Lung (tissue), 17 donors: ENCODE measurements at places on chromosomes 2 and 18. TPM values are rescaled to one million over a fixed set of nuclear protein-coding genes. Genes with fewer than 3 reads are reported as not detected.

ELOA2 gene
- polyA plus RNA-seq: not detected

INHBB gene
- polyA plus RNA-seq: 5.4 TPM

PARD3B gene
- 2.4 TPM for polyA plus RNA-seq

DCDC2C gene
- not detected for polyA plus RNA-seq

TLK1 gene
- 11.7 TPM for polyA plus RNA-seq

LIPG gene
- polyA plus RNA-seq: 93.9 TPM

CAPN14 gene
- polyA plus RNA-seq: 0.06 TPM

DSC2 gene
- polyA plus RNA-seq: 7.2 TPM

CPLX4 gene
- 0.01 TPM for polyA plus RNA-seq

SPC25 gene
- 1.8 TPM for polyA plus RNA-seq

GRCh38 chr2:241386519-241386918, 30.4 kb downstream of the FARP2 start:
- DNase-seq: no peak

DNA sequence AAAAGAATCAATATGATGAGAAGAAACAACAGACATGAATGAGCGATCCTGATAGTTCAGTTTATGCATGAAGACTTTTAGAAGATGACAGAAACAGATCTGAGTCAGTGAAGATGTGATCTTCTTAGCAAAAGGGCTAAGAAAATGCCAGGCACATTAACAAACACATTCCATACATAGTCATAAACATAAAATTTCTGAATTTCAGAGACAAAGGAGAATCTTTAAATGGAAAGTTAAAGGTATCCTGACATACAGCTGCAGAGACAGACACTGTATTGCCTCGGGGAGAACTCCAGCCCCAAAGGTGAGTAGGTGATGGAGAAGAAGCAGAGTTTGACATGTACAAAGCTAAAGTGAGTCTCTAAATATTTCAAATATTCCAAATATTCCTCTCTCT, 40.6 kb upstream of the FN1 start:
- no peak for DNase-seq

GRCh38 chr2:238636269-238637073, 209.7 kb downstream of the ASB1 start:
- DNase-seq: no peak

DNA sequence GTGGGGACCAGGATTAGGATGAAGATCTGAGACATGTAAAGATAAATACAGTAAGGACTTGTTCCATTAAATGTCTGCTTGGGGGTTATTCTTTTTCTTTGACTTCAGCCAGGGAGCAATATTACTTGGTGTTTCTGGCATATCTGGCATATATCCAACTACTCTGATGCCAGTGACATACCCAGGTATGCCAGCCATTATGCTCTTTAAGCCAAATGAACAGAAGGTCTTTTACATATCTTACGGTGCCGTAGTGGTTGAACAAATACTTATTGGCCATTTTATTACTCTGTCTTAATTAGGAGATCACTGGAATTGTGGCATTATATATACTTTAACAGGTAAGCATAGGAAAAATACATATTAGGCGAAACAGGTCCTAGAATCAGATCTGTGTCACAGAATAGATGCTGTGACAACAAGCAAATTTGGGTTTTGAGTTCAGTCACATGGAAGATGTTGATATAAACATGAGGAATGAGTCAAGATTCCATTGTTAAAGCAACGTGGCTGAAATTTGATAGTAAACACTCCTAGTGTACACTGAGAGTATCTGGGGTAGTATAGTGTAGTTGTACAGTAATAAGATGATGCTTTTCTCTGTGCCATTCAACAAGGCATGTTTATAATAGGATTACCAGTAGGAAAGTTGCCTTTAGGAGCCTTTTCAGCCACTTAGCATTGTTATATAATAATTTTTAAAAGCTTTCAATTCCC, 62.6 kb downstream of the KCTD18 start:
- no peak for DNase-seq

- DNase-seq: no peak
Measured at GRCh38 chr2:209629597-209629996, 142.0 kb upstream of the UNC80 start.

DNA sequence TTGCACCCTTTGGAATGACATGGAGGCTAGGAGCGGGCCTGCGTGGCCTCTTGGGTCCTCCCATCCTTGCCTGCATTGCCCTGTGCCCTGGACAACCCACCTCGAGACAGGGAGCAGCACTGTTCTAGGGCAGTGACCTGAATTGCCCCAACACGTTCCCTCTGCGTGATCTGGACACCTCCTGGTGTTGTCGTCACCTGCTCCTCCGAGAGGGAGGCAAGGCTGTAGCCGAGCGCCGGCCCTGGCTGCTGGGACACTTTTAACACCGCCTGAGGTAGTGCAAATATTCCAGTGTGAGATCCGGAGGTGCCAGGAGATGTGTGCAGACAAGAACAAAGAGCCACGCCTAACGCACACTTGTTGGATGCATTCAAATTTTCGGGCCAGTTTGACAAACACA, 131.5 kb downstream of the SMAD7 start:
- peak; percentile 7 for DNase-seq

DNA sequence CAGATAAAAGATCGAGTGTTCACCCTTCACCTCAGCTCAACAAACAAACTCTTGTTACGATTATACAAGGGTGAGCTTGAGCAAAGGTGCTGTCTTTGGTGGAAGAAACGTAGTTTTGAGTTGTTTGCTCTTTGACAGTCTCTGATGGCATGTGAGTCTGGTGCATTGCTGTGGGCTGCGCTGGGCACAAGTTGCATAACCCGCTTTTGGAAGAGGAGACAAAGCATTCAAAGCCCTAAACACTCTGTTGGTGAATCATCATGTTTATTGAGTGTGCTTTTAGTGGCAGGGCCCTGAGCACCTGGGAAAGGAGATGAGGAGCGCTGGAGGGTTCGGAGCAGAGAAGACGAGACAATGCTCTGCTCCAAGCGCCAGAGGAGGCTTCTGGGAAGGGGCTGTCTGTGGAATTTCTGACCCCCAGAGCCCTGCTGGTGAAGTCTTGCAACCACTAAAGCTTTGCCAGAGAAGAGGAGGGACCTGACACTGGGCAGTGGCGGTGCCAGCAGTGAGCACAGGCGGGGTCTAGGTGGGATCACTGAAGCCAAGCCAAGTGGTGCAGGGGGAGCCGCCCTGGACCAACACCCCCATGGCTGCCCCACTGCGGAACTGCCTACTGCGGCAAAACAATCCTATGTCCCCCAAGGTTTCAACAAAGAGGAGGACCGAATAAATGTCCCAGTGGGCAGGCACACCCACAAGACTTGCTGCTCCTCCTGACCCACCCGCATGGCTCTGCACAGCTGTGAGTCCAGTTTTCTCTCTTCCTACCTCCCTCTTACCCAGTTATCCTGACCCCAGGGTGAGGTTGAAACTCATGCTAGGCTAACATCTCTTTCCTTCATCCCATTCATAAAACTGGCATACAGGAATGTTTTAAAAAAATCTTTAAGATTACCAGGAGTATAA, 64.0 kb downstream of the TNFRSF11A start:
- DNase-seq: no peak

- no peak for DNase-seq
Measured at GRCh38 chr2:168490015-168490874, 34.2 kb downstream of the CERS6 start.

DNA sequence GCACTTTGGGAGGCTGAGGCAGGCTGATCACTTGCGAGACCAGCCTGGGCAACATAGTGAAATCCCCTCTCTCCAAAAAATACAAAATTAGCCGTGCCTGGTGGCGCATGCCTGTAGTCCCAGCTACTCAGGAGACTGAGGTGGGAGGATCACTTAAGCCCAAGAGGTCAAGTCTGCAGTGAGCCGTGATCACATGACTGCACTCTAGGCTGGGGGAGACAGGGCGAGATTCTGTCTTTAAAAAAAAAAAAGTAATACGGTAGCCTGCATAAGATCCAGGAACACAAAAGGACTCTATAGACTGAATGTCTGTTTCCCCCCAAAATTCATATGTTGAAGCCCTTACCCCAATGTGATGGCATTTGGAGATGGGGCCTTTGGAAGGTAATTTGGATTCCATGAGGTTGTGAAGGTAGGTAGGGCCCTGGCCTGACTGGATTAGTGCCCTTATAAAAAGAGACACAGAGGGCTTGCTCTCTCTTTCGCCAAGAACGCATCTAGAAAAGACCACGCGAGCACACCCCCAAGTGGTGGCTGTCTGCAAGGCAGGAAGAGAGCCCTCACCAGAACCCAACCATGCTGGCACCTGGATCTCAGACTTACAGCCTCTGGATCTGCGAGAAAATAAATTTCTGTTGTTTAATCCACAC, 17.0 kb downstream of the MBOAT2 start:
- DNase-seq: no peak

DNA sequence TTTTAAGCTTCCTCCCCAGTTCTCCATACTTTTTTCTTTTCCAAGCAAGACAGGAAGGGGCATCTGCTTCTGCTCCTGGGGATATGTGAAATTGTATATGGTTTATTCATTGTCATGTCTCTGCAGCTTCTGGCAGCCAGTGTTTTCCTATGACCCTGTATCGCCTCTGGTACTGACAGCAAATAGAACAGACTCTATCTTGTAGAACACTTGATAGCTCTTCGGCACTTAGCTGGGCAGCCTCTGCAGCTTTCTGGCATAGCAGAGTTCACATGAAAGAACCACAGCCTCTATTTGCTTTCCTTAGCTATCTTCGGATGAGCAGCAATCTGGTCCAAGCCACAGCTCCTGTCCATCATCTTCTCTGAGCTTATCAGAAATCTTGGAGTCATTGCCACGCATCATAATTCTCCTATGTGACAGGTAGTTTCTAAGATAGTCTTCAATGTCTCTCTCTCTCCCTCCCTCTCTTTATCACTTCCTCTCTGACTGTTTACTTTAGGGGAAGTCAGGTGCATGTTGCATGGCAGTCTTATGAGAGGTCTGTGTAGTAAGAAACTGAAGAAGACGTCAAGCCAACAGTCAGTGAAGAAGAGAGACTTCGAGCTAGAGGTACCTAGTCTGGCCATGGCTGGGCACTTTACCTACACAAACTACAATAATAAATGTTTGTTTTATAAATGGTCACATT, 627.7 kb upstream of the CDH2 start:
- no peak for DNase-seq

- no peak for DNase-seq
Measured at GRCh38 chr18:70025580-70025979, 77.9 kb upstream of the CD226 start.

DNA sequence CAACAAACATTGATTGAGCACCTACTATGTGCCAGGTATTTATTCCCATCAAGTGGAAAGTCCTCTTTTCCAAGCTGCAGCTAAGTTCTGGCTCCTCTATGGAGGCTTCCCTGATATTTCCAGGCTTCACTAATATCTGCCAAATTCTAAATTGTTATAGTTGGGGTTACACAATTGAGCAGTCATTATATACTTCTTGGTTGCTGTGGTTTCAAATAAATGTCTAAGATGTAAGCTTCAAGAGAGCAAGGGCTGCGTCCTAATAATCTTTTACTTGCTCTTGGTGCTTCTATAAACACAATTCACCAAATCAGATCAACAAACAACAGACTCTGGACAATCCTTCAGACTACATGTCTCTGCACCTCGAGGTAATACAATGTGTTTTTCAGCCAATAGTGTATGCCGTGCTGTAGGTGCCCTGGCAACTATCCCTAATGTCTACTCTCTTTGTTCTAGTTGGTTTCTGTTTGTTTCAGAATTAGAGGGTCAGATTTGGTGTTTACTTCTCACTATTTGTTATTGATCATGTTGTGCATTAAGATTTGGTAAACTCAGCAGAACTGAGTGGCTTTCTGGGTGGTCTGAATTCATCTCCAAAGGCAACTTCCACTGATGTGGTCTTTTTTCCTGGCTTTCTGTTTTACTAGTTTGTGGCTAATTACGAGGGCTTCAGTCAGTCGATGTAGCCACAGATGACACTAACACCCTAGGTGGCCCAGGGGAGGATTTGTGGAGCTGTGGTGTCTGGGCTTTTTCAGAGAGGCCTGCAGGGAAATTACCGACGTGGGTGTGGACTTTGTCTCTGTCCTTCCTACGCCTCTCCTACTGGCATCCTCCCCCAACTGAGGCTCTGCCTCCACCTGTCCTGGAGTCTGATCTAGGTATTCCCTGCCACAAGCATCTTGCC, 50.4 kb downstream of the CDCA7 start:
- peak; percentile 62 for DNase-seq

DNA sequence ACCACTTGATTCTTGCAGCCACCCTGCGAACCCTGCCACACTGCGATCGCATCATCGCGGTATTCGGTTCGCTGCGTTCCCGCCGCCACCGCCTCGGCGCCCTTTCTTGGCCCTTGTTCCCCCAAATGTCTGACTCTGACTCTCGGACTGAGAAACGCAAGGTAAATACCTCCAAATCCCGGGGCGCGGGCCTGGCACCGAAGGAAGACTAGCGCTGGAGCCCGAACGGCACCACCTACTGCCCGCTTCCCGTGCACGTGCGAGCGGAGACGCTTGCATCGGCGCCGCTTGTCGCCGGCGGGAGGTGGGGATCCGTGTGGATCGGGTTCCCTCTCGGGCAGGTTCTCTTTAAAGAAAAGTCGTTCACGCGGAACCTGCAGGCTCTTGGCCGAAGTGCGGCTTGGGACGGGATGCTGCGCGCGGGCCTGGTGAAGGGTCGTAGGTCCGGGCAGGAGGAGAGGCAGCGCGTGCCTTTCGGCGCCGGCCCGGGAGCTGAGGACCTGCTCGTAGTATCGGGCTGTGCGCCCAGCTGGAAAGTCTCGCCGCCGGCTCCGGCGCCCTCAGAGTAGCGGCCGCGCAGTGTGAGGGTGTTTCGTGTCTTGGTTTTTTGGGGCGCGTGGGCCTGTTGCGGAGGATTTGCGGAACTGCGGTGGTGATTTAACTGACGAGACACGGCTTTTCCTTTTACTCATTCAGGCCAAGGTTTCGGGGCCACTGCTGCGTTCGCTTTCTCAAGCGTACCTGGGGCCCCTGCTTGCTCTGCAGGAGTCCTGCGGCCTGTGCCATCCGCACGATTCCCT, 514 bp downstream of the BCL2L11 start:
- DNase-seq: peak; percentile 56

GRCh38 chr2:10382354-10383061, 65.6 kb downstream of the ODC1 start:
- peak; percentile 55 for DNase-seq

DNA sequence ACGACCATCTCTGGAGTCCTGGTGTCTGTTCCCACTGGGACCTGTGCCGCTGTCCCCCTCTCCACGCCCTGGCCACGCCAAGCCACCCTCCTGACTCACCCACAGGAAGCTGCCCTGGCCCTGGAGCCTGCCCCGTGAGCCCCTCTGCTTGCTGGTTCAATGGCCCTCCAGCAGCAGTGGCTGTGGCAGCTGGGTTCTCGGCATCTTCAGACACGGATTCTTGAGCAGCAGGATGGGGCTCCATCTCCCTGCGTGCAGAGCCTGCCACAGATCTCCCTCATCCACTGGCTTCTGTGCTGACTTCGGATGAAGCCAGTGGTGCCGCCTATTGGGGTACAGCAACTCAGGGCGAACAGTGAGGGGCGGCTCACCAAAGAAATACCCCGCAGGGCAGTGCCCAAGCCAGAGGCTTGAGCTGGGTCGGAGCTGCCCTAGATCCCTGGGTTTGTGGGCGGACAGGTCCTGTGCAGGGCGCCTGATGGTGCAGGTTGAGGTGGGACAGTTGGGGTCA, 14.0 kb downstream of the CAPN10 start:
- no peak for DNase-seq

DNA sequence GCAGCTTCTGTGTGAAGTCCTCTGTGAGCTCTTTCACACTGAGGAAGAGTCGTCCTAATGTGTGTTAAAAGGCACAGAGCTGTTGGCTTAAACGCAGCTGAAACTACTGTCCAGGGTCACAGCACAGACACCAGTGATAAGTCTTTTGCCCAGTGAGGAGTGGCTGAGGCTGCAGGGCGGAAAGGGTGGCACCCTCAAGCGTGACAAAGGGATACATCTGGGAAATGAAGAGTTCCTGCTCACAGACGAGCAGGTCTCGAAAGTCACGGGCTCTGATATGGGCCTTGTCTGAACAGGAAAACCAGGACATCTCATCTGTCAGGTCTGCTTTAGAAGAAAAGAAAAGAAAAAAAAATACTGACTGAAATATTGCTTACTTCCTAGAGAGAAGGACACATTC, 36.5 kb downstream of the TGIF1 start:
- DNase-seq: peak; percentile 44
